ENCODE measurements at places on chromosomes 4 and X. TPM values are rescaled to one million over a fixed set of nuclear protein-coding genes. Genes with fewer than 3 reads are reported as not detected.

Gene OCIAD2
- 18.9 TPM for total RNA-seq

Gene RASSF6
- 16.9 TPM for total RNA-seq

Gene FAM184B
- not detected for total RNA-seq

DNA sequence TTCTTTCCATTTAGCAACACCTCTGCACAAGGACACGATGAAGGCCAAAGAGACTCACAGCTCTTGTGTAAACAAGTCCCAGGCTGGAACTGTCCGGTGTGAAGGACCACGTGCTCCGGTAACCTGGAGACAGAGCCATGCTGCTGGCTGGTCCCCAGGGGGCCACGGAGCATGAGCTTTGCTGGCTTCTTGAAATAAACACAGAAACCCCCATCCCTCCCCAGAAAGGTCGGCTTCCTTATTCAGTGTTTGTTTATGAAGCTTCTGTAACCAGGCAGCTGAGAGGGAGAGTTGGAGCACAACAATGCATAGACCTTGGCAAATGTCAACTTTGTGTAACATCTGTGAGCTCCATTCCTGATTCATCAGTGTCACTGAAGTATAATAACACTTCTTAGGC is 109.4 kb downstream of the GPR143 start:
- DNase-seq, result no peak
- no peak overlapping the region for H3K4me3 ChIP-seq
- no peak overlapping the region for H3K27ac ChIP-seq

GRCh38 chrX:46912603-46913491 is 626 bp downstream of the JADE3 start:
- DNase-seq, result no peak
- no peaks in the 10 kb centered on the region for H3K27me3 ChIP-seq
- no peaks in the 10 kb centered on the region for H3K36me3 ChIP-seq
- peak overlapping the region; percentile 53 for H3K27ac ChIP-seq
- H3K4me3 ChIP-seq, result peak overlapping the region; percentile 53

Gene DLG3
- total RNA-seq, result 27.0 TPM

DNA sequence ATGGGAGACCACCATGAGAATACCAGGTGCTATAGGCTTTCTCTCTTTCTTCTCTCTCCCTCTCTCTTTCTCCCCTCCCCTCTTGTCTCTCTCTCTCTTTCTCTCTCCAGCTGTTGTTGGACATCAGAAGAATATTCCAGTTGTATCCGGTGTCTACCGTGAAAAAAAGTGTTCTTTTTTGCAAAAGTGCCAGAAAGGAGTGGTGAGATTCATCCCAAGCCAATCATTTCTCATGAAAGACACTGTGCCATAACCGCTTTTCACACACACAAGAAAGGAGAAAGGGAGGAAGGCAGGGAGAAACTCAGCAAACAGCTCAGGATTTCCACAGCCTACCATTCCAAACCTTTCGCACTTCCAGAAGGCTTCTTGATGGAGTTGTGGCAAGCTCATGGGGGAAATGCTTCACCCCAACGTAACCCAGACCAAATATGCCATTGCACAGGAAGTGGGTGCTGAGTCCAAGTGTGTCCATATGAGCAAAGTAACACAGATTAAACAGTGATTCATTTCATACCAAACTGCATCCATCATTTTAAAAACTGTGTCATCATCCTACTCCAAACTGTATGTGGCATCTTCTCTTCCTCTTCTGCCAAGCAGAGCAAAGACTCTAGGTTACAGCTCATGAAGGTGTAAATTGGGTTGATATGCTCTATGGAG is 224.0 kb downstream of the APBB2 start:
- DNase-seq, result no peak
- H3K4me3 ChIP-seq, result no peak overlapping the region
- no peak overlapping the region for H3K27ac ChIP-seq
- peaks cover 13% of the 10 kb centered on the region for H3K4me1 ChIP-seq
- no peaks in the 10 kb centered on the region for H3K27me3 ChIP-seq
- no peaks in the 10 kb centered on the region for H3K36me3 ChIP-seq

DNA sequence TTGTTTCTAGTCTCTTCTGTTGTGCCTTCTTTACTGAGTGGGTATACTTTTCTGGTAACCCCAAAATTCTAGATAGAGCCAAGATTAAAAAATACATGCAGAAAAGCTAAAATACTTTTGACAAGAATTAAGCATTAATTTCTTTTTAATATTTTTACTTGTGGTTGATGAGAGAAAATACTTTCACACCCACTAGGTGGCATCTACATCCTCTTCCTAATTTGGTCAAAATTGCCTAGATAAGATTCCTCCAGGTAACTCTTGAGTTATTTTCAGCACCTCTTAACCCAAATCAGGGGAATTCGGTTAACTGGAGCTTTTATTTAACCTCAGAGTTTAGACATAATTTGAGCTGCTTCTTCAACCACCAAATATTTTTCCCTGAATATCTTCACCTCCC is 28.4 kb upstream of the COX7B2 start:
- no peaks in the 10 kb centered on the region for H3K36me3 ChIP-seq
- H3K4me1 ChIP-seq, result no peaks in the 10 kb centered on the region
- DNase-seq, result no peak
- H3K4me3 ChIP-seq, result no peak overlapping the region
- H3K27me3 ChIP-seq, result no peaks in the 10 kb centered on the region

GRCh38 chrX:23907111-23907497 is 634 bp downstream of the APOO start:
- no peak for DNase-seq
- H3K4me3 ChIP-seq, result peak overlapping the region; percentile 47
- peak overlapping the region; percentile 66 for H3K27ac ChIP-seq
- H3K4me1 ChIP-seq, result peaks cover 2% of the 10 kb centered on the region
- H3K27me3 ChIP-seq, result no peaks in the 10 kb centered on the region
- H3K36me3 ChIP-seq, result no peaks in the 10 kb centered on the region

- H3K27ac ChIP-seq, result no peak overlapping the region
- no peaks in the 10 kb centered on the region for H3K36me3 ChIP-seq
- DNase-seq, result no peak
- H3K4me3 ChIP-seq, result no peak overlapping the region
- no peaks in the 10 kb centered on the region for H3K27me3 ChIP-seq
- H3K4me1 ChIP-seq, result no peaks in the 10 kb centered on the region
These were observed 20.6 kb downstream of the LYAR start for GRCh38 chr4:4269331-4269731.

- H3K4me3 ChIP-seq, result no peak overlapping the region
- H3K36me3 ChIP-seq, result no peaks in the 10 kb centered on the region
- no peaks in the 10 kb centered on the region for H3K4me1 ChIP-seq
- no peaks in the 10 kb centered on the region for H3K27me3 ChIP-seq
- no peak for DNase-seq
- no peak overlapping the region for H3K27ac ChIP-seq
These were observed 241.6 kb downstream of the FBXW7 start for GRCh38 chr4:152294331-152294730.

Gene NSG1
- total RNA-seq, result 32.9 TPM

DNA sequence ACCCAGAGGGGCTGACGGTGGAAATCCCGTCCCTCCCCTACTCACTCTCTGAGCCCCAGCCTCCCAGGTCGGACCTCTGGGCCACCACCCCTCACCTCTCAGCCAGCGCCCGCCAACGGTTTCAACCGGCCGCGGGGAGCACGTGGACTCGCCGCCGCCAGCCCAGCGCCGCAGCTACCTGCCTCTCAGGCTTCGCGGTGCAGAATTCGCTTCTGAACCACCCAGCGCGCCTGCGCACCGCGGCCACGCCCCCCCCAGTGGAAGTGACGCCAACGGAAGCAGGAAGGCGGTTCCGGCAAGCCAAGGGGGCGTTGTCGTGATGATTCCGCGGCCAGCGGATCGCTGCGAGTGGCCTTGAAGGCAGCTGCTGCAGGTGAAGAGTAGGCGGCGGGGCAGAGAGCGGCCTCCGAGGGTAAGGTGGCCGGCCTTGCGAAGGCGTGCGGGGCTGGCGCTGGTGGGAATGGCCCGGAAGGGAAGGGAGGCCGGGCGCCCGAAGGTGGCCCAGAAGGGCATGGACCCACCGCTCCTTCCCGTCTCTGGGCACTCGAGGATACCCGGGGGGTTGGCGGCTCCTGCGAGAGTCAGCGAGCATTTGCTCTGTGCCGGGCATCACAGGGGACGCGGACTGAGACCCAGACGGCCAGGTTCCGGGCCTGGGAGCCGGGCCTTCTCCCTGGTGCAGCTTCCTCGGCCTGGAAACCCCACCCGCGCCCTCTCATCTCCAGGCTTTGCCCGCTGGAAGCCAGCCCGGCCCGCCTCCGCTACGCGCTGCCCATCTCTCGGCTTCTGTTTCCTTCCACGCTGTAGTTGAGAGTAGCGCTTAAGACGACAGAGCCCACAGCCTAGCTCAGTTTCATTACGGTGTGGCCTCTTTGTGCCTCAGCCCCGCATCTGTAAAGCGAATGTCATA is at the start of the genes LYAR and ZBTB49:
Gene LYAR, minus strand, starts transcription at position 214 of the 910 bp plus-strand sequence. CDS start 6,412 bp downstream, outside the sequence.
Gene ZBTB49, plus strand, starts transcription at position 311 of the 910 bp plus-strand sequence. CDS start 9,695 bp downstream, outside the sequence.
- DNase-seq, result peak; percentile 90
- H3K27me3 ChIP-seq, result no peaks in the 10 kb centered on the region
- H3K4me3 ChIP-seq, result peak within 1 kb of the TSS; percentile 90
- H3K27ac ChIP-seq, result peak within 1 kb of the TSS; percentile 20

Gene IL13RA2
- total RNA-seq, result 0.74 TPM

DNA sequence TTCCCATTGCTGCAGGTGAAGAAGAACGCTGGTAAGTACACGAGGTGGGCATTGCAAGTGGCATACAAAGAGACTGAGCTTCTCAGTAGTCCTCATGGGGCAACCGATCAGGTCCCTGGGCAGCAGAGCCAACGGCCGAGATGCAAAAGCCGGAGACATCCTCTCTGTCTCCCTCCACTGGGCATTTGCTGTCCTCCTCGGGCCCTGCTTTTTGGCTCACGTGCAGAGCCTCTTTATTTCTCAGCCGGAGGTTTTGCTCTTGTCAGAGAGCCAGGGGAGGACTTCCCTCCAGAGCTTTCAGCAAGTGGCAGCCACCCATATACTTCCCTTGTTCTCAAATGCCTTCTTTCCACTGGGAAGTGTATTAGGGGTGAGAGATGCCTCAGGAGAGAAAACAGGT is 18.0 kb downstream of the STARD8 start:
- no peaks in the 10 kb centered on the region for H3K27me3 ChIP-seq
- H3K27ac ChIP-seq, result no peak overlapping the region
- no peak overlapping the region for H3K4me3 ChIP-seq
- DNase-seq, result no peak
- no peaks in the 10 kb centered on the region for H3K4me1 ChIP-seq

DNA sequence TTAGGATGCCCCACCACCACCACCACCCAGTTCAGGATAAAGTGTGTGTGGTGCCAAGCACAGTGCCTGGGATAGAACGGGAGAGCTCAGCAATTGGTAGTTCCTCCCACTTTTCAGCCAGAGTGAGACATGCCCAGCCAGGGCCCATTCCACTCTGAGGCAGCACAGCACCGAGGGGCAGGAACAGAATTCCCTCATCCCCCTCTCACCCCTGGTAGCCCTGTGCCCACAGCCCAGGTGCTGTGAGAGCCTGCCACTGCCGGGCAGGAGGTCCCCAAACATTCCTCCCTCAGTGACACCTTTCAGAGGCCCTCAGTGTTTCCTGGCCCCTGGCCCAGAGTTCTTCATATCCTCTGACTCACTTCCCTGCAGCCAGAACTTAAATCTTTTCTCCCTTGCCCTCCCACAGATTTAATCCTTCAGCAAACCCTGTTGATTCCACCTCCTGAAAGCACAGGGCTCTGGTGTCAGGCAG is 8.1 kb downstream of the RIPPLY1 start:
- no peaks in the 10 kb centered on the region for H3K36me3 ChIP-seq
- H3K27ac ChIP-seq, result peak overlapping the region; percentile 61
- DNase-seq, result no peak
- H3K4me1 ChIP-seq, result peaks cover 11% of the 10 kb centered on the region
- H3K4me3 ChIP-seq, result no peak overlapping the region

Gene MGARP
- total RNA-seq, result 2.2 TPM

Gene RBMXL3
- not detected for total RNA-seq

GRCh38 chr4:179976777-179977176 is 2266.4 kb upstream of the TENM3 start:
- H3K36me3 ChIP-seq, result no peaks in the 10 kb centered on the region
- DNase-seq, result no peak
- no peaks in the 10 kb centered on the region for H3K27me3 ChIP-seq
- H3K4me3 ChIP-seq, result no peak overlapping the region

DNA sequence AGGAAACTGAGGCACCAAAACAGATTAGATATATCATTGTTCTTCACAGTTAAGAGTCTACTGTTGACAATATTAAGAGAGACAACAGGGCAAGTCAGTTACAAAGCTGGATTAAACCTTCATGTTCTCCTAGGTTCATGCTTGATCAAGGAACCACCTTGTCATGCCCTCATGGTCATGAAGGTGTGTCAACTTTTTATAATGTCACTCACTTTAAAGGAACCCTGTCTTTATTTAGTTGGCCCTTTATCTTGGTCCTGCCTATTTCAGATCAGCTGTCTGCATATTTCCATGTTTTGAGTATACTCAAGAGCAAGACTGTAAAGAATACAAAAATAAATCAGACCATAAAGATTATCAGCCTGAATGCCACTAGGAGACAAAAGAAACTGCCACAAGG is 140.2 kb upstream of the FAM241A start:
- no peak overlapping the region for H3K27ac ChIP-seq
- peaks cover 5% of the 10 kb centered on the region for H3K4me1 ChIP-seq
- H3K4me3 ChIP-seq, result no peak overlapping the region
- no peaks in the 10 kb centered on the region for H3K36me3 ChIP-seq
- DNase-seq, result no peak

Gene TEX11
- not detected for total RNA-seq

Gene ADH6
- not detected for total RNA-seq

DNA sequence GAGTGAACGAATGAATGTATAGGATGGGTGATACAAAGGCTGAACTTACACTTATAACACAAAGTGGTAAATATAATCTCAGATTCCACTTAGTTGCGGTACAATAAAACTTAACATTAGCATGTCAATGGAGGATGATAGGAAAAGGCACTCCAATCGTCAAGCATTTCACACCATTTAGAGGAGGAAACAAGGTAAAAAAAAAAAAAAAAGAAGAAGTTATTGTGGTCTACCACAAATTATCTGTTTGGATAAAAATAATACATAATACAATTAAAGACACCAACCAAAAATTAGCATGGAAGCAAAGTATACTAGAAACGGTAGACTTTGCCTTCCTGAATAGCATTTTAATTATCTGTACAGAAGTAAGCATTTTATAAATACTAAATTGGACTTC is 205.5 kb downstream of the PPP3CA start:
- peaks cover 27% of the 10 kb centered on the region for H3K4me1 ChIP-seq
- no peak overlapping the region for H3K27ac ChIP-seq
- DNase-seq, result no peak
- H3K27me3 ChIP-seq, result no peaks in the 10 kb centered on the region

DNA sequence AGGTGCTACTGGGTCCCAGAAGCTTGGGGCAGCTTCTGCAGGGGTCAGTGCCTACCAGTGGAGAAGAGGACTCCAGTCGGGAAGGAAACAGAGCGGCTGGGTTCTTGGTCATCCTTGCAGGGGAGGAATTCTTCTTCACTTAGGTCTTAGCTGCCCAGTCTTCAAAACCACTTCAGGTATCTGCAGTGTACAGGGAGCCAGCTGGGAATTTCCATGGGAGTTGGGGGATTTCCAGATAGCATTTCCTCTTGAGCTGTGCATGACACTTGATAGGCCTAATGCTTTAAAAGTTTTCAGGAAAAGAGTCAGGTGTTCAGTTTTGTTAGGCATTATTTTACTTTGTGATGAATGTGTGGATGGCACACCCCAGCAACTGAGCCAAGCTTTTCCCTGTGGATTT is 58.1 kb upstream of the ENPP6 start:
- H3K36me3 ChIP-seq, result no peaks in the 10 kb centered on the region
- no peak for DNase-seq
- no peak overlapping the region for H3K4me3 ChIP-seq
- no peaks in the 10 kb centered on the region for H3K27me3 ChIP-seq
- H3K27ac ChIP-seq, result no peak overlapping the region

Measured in vagina (tissue), 2 donors.